SJSA1 (cell line): ENCODE measurements at places on chromosomes 16 and 17.

DNA sequence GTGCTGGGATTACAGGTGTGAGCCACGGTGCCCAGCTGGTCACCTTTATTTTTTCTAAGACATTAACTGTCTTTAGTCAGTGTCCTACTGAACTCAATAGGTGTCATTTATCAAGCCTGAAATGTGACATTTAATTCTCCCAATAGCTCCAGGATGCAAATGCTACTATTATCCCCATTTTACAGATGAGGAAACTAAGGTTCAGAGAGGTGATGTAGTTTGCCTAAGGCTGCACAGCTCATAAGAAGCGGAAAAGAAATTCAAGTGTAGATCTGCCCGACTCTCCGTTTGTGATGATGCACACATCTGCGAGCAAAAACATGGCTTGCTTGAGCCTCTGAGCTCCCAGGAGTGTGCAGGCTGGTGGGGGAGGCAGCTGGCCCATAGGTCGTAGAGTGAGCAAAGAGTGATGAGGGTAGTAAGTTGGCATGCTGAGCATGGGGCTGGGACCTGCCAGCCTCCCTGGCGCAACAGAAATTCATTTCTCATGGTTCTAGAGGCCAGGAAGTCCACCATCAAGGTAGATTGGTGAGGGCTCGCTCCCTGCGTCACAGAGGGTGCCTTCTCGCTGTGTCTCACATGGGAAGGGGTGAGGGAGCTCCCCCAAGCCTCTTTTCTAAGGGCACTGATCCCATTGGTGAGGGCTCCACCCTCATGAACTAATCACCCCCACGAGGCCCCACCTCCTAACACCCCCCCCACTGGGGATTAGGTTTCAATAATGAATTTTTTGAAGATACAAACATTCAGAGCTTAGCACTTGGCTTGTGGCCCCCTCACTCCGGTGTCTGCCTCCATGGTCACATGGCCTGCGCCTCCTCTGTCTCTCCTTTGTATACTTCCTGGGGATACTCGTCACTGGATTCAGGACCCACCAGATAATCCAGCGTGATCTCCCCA lies 141.5 kb upstream of the PLCG2 start:
- DNase-seq, result no peak

- DNase-seq, result no peak
Measured at GRCh38 chr16:29777576-29778350, at the start of gene ZG16. Gene ZG16 (plus strand): TSS chr16:29778256. CDS start chr16:29779267, 1,011 bp downstream.

DNA sequence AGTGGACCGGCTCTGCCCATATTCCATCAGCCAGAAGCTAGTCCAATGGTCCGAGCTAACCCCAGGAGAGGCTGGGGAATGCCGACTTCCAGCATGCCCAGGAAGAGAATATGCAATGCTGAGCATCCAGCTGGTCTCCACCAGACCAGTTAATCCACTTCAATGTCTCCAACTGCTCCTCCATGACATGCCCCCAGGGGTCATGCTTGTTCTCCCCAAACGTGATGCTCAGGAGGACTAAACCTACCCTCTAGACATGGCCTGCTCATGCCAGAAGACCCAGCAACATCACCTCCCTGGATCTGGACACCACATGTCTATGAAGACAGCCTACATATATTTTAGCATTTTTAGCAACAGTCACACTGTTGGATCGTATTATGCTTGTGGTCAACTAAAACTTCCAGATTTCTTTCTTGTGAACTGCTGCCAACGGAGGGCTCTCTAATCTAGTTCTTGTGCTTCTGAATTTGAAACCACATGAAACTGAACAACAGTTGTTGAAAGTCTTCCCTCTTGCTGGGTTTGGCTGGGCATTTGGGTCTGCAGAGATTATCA lies 245.1 kb downstream of the SOX9 start:
- no peak for DNase-seq

DNA sequence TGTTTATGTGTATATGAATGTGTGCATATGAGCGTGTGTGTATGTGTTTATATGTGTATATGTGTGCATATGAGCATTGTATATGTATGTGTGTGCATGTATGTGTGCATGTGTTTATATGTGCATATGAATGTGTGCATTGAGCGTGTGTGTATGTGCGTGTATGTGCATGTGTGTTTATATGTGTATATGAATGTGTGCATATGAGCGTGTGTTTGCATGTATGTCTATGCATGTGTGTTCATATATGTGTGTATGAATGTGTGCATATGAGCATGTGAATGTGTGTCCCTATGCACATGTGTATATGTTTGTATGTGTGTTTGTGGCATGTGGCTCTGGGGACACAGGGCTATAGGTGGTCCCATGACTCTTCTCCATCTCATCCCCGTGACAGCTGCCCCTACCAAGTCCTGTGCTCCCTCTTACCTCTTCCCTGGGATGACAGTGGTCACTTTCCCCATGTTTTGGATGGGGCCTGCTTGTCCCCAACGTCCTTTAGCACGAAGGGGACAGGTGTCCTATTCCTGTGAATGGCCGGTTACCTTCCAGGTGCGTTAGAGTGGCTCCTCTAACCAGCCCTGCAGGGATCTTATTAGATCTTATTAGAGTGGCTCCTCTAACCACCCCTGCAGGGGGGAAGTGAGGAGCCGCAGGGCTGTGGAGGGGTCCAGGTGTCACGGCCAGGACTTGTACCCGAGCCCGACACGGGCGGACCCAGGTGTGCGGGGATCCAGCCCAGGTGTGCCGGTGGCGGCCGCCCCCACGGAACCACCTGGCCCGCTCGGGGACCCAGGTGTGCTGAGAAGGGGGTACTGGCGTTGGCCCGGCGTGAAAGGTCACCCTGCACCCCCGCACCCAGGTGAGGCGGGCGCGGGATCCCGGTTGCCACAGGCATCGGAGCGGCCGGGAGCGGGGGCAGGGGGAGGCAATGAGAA lies 105.6 kb downstream of the SEC14L1 start:
- no peak for DNase-seq

DNA sequence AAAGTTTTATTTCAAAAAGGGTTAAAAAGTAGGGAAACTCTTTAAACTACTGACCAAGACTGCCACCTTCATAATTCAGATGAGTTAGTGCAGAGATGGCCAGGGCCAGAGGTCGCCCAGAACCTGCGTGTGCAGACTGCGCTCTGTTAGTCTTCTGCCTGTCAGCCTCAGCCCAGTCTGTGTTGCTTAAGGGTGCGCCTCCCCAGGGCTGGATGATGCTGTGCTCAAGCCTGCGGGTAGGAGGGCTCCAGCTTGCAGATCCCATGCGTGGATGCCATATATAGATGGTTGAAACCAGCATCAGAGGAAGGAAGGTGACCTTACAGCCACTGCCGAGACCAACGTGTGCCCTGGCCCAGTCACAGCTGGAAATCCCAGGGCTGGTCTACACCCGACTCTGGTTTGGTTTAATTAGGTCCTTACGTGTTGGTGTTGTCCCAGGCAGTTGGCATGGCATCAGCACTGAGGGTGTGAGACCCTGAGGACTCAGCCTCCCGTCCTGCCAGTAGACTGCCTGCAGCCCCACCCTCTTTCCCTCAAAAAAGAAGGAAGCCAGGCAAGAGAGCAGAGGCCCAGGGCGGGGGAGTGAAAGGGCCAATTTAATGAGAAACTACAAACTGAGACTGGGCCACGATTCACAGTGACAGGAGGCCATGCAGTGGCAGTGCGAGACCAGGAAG lies 27.7 kb downstream of the CDIP1 start:
- DNase-seq, result no peak

- no peak for DNase-seq
Measured at GRCh38 chr16:2505695-2506094, 8.1 kb upstream of the ATP6V0C start.

DNA sequence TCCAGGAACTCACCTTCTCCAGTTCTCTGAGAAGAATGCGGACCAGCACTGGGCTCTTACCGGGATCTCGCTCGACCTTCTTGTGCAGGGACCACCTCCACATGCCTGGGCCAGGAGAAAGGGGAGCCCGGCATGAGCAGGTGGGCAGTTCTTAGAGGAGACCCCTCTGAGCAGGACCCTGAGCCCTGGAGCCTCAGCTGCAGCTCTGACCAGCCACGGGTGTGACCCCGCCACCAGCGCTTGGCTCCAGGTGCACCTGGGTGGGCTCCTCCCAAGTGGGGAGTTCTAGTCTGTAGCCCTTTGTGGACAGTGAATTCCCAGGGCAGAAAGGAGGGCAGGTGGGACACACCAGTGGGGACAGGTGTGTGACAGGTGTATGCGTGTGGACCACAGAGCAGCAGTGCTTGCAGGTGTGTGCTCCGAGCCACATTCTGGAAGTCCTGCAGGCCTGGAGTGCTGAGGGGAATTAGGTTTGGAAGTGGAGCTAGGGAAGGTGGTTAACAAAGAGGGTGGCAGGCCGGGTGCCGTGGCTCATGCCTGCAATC lies 28.9 kb downstream of the PIK3R6 start:
- DNase-seq, result no peak

DNA sequence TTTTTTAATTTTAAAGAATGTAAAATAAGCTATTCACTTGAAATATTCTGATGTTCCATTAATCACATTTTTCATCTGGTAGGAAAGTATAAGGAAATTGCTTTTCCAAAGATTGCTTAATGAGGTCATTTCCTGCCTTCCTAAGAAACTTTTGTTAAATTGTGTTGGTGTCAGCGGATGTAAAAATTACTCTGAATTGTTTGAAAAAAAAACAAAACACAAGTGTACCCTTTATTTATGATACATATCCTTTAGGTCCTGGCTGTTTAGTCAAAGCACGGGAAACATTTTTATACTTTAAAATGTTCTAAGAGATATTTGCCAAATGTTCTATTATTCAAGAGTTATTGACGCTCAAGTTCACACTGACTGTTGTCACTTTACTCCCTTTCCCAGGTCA lies 1357.4 kb upstream of the GOT2 start:
- no peak for DNase-seq

DNA sequence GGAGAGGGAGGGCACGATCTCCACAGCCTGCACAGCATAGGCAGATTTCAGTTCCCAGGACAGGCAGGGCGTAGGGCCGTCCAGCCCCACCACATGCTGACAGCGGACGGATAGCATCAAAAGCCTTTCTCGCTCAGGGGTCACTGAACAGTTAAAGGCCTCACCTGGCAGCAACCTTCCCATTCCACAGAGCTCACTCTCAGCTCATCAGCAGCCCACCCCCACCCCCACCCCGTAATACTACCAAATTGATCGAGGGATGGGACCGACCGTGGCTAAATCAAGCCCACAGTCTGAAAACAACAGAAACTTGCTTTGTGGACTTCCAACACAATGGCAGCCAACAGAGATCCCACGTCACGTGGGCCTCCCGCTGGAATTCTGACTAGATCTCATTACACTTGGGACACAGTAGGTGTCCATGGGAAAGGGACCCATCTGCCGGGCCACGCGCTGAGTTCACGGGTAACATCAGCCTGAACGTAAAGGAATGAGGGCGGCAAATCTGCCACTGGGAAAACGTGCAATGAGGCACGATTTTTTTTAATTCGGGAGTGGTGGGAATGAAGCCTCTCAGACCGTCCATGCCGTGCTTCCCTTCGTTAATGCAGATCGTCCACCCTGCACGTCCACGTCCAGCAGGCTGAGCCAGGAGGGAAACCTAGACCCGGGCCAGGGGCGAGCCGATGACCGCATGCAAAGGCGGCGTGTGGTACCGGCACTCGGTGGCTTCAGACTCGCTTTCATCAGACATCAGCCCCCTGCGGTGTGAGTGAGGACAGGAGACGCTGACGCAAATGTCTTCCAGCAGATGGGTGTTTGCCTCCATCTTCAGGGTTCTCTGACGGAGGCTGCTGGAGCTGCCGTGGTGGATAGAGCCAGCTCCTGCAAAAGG lies 92.1 kb downstream of the TBC1D16 start:
- DNase-seq, result no peak

DNA sequence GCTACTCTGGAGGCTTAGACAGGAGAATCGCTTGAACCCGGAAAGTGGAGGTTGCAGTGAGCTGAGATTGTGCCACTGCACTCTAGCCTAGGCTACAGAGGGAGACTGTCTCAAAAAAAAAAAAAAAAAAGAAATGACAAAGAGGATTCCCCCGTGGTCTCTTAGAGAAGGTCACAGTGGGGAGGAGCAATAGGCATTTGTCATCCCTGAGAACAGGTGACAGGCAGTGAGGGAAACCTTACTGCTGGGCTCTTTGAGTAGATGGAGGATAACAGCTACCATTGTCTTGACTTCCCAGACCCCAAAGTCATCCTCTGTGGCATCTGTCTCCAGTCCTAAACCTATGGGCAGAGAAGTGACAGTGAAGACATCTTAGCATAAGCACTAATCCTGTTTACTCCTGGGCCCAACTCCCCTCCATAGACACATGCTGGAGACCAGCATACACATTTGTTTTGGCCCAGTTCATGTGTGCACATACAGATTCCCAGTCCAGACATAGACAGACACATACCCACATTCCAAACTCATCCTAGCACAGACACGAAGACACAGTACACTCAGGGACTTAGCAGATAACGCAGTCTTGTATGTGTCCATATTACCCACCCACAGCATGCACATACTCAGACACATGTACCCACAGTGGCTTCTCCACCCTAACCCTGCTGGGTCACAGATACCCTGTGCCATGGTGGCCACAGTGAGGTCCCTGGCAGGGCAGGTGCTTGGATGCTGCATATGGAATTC lies 2.7 kb downstream of the ESRP2 start:
- DNase-seq, result no peak
